B cell (primary cell): ENCODE measurements at places on chromosomes 1 and 21.

DNA sequence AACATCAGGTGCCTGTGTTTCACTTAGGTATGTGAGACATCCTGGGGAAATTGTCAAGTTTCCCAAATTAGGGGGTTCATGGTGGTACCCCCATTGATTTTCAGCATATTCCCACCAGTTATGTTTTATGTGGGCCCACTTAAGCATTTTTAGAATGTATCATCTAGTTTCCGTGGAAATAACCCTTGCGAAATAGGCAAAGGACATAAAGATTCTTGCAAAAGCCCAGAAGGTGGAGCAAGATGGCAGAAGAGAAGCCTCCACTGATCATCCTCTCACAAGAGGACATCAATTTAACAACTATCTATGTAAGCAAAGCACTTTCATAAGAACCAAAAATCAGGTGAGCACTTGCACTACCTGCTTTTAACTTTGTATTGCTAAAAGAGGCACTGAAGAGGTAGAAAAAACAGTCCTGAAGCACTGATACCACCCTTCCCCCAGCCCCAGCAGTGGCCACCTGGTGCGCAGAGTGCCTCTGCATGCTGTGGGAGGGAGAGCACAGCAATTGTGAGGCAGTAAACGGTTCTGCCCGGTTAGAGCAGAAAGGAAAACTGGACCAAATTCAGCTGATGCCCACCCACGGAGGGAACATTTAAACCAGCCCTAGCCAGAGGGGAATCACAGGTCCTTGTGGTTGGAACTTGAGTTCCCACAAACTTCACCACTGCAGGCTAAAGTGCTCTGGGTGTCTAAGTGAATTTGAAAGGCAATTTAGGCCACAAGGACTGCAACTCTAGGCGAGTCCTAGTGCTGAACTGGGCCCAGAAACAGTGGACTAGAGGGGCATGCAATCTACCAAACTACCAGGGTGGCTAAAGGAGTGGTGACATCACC lies 23.2 kb downstream of the MCOLN2 start:
- no peak for DNase-seq

DNA sequence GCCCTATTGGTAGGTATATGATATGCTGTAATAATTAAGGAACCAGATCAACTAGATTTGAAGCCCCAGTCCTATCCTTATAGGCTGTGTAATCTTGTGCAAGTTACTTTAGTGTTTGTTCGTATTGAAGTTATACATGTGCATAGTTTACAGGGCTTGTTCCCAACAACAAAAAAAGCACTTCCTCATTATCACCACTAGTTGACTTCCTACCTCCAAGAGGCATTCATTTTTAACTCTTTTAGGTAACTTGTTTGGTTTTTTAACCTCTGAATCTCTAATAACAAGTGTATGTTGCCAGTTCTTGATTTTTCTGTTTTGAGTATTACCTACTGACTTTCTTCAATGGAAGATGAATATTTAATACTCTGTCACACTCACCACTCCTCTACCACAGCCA lies 71.9 kb downstream of the ST3GAL3 start:
- DNase-seq = no peak

DNA sequence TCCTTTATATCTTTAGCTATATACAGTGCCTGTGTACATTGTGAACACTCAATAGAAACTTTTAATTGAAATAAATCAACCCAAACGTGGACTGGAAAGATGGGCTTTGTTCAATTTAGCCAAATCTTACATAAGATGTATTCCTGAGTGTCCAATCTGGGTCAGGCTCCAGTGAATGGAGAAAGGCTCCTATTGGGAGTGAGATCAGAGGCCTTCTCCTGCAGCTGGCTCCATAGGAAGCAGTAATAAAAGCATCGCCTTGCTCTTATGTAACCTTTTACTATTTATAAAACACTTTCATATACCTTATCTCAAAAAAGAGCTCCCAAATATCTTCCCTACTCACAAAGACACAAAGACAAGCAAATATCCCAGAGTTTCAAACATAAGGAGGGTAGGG lies 24.9 kb upstream of the RGS16 start:
- DNase-seq = no peak

- DNase-seq = no peak
These were observed 531 bp upstream of the HMGN2 start for GRCh38 chr1:26471498-26472319.

DNA sequence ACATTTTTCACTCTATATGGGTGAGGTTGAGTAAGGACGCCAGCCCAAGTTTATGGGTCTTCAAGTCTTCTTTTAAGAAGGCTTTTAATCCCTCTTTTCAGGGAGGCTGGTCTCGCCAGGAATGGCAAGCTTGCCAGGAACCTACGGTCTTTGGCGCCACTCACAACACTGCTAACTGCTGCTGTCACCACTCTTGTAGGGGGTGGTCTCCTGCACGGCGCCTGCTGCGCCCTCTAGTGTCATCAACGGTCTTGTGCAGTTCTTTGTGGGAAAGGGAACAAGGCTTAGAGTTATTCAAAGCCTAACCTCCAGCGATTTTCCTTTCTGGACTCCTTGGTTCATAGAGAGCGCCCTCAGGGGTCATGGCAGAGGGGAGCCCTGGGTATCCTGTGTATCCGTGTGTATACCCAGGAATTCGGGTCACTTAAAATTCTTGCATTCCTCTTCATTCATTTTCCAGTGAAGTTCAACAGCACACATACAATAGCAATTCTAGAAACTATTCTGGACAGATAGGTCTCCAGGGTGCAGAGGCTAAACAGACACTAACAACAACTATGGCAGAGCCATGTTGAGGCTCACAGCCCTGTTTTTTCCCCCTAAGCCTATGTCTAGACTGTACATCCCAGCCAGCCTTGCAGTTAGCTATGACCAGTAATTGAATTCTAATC lies 392.8 kb upstream of the CAMK1G start:
- DNase-seq = no peak

- no peak for DNase-seq
These were observed 43.4 kb downstream of the CDCP2 start for GRCh38 chr1:54109129-54110090.

GRCh38 chr1:168081373-168082007 lies 55.2 kb downstream of the GPR161 start:
- no peak for DNase-seq

DNA sequence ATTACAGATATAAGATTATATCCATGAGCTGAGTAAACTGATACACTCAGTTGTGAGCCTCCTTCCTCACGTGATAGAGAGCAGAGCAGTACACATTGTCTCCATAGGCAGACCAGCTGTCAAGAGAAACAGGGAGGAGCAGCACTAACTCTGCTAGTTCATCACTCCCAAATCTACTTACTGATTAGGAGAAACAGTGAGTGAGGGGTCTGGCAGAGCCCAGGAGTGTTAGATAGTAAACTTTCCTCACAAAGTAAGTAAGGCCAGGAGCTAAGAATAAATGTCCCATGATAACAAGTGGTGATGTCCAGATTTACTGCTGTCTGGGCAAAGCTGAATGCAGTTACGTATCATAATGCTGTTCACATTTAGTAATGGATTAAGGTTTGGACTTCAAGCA lies 168.6 kb upstream of the KCNK2 start:
- no peak for DNase-seq

DNA sequence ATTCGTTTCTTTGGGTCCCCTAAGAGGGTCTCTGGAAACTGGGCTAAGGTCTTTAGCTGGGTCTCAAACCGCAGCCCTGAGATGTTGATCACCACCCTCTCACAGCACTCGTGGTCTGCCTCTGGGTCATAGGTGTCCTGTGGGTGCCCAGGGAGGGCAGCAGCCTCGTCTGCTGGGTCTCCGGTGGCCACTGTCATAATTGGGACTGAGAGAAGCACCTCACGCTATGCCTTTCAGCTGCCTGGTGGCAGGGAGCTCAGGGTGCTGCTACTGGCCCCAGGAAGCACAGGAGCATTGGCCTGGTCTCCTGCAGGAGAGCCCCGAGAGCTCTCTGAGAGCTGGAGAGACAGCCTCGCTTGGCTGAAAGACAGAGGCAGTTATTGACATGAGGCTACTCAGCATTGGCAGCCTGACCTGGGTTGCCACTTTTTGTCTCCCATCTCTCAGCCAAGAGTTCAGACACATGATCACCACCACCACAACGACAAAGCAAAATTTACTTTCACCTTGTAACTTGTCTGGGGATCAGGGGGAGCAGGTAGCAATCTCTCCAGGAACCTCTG lies 1.5 kb downstream of the KCNA2 start:
- no peak for DNase-seq
